Brain (organoid and tissue), 16 donors: ENCODE measurements at places on chromosomes 5 and 9. TPM values are rescaled to one million over a fixed set of nuclear protein-coding genes. Genes with fewer than 3 reads are reported as not detected.

The TMC1 gene
- polyA plus RNA-seq: 0.29 TPM

The IQGAP2 gene
- polyA plus RNA-seq: 0.39 TPM

The PCDHB14 gene
- 1.8 TPM for polyA plus RNA-seq

The CCDC112 gene
- 6.5 TPM for polyA plus RNA-seq

The PITX1 gene
- polyA plus RNA-seq: 5.9 TPM

The NFIB gene
- 49.5 TPM for polyA plus RNA-seq

The SPATA31E1 gene
- not detected for polyA plus RNA-seq

The TCF7 gene
- polyA plus RNA-seq: 5.9 TPM

The S100Z gene
- not detected for polyA plus RNA-seq

The FOXD4L4 gene
- not detected for polyA plus RNA-seq

The GLDC gene
- 5.1 TPM for polyA plus RNA-seq

The P4HA2 gene
- polyA plus RNA-seq: 8.4 TPM

The SEMA6A gene
- polyA plus RNA-seq: 34.2 TPM

The SLC4A9 gene
- not detected for polyA plus RNA-seq

The NSMF gene
- polyA plus RNA-seq: 145 TPM

The LCNL1 gene
- polyA plus RNA-seq: 0.15 TPM

The FBP2 gene
- not detected for polyA plus RNA-seq

The ADRB2 gene
- 0.53 TPM for polyA plus RNA-seq

The TICAM2 gene
- polyA plus RNA-seq: not detected

The FOXD4L5 gene
- not detected for polyA plus RNA-seq

The ABCA2 gene
- 283 TPM for polyA plus RNA-seq

The DEPDC1B gene
- 10.4 TPM for polyA plus RNA-seq

The SLC12A2 gene
- polyA plus RNA-seq: 7.5 TPM

The GRIN3A gene
- 0.22 TPM for polyA plus RNA-seq

The PRRX2 gene
- 0.51 TPM for polyA plus RNA-seq

The MEF2C gene
- 9.8 TPM for polyA plus RNA-seq

The LCN15 gene
- polyA plus RNA-seq: 32.6 TPM

The BRIX1 gene
- 23.5 TPM for polyA plus RNA-seq

The FBXO38 gene
- 22.5 TPM for polyA plus RNA-seq

The C9orf153 gene
- polyA plus RNA-seq: not detected

The LCN12 gene
- polyA plus RNA-seq: 1.8 TPM

The PRR7 gene
- polyA plus RNA-seq: 10.9 TPM

The PCAT7 gene
- polyA plus RNA-seq: 0.80 TPM

The GRHPR gene
- polyA plus RNA-seq: 213 TPM
